ENCODE measurements at places on chromosomes 2 and 18.

DNA sequence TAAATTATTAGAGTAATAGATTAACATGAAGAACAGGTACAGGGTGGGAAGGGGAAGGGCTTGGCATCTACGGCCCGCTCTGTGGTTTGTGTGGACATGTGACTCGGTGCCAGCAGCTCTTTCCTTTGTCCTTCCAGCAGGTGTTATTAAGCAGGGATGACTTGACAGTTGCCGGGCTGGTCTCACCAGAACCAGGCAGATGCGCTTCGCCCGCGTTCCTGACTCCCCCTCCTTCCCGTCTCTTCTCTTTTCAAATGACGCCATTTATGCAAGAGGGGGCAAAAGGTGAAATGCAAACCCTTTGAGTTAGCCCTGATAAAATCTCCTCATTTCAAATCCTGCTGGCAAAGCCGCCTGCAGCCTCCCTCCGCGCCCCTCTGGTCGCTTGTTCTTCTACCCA lies 38.9 kb upstream of the MGAT4A start:
- DNase-seq = no peak

GRCh38 chr18:66129248-66129647 lies 378.4 kb downstream of the CDH7 start:
- no peak for DNase-seq

GRCh38 chr18:36692921-36693332 lies 135.9 kb downstream of the TPGS2 start:
- no peak for DNase-seq

DNA sequence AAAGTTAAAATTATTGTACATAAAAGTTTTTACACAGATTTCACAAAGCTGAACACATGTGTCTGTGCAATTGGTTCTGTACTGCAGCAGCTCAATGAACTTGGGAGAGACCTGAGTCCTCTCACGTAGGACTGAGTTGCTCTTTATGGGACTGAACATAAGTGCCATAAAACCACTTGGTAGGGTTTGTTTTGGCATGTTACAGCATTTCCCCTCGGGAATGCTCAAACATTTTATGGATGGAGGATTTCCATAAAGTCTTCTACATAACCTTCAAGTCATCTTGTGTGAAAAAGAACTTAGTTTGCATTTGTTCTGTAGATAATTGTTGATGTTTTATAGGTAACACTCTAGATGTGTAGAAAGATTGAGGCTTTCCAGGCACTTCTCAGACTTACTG lies 15.9 kb downstream of the LYPD6 start:
- DNase-seq = no peak

All from nucleus accumbens (tissue), 56 donors.